Caudate nucleus (tissue), 63 donors: ENCODE measurements at places on chromosomes 16 and 17.

DNA sequence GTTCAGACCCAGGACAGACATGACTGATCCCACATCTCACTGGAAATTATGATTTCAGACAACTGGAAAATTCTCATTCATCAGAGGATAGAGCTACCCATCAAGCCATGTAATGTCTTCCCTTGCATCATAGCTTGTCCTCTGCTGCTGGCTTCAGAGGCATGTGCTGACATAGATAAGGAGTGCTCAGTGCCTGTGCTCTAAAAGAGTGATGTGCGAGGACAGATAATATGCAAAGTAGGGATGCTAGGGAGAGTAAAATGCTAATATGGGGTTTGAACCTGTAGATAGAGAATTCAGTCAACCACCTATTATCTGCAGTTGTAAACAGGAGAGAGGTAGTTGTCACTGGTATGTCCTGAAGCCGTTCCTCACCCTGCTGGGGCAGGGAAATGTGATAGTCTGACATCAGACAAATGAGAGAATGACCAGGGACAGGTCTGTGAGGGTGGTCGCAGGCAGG lies 349.7 kb upstream of the CCL2 start:
- DNase-seq = no peak

GRCh38 chr16:20976576-20976975 lies 76.0 kb downstream of the LYRM1 start:
- no peak for DNase-seq

DNA sequence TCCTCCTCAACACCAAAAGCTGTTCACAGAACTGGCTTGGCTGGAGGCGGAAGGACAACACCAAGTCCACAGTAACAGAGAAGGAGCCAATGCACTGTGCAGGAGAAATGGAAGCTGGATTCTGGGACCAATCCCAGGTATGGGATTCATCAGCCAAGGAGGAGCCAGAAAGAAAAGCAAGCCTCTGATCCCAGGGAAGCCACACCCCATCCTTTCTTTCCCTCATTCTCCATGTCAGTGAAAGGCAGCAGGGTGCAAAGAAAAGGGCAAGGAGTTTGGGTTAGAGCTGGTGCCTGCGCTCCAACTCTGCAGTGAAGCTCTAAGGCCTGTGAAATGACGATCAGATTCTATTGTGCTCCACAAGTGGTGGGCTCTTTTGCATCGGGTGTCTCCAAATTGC lies 11.0 kb downstream of the DCAKD start:
- no peak for DNase-seq

- no peak for DNase-seq
These were observed 76.0 kb downstream of the METRNL start for GRCh38 chr17:83155128-83156121.

GRCh38 chr17:46935658-46936266 lies 12.8 kb downstream of the GOSR2 start:
- no peak for DNase-seq

DNA sequence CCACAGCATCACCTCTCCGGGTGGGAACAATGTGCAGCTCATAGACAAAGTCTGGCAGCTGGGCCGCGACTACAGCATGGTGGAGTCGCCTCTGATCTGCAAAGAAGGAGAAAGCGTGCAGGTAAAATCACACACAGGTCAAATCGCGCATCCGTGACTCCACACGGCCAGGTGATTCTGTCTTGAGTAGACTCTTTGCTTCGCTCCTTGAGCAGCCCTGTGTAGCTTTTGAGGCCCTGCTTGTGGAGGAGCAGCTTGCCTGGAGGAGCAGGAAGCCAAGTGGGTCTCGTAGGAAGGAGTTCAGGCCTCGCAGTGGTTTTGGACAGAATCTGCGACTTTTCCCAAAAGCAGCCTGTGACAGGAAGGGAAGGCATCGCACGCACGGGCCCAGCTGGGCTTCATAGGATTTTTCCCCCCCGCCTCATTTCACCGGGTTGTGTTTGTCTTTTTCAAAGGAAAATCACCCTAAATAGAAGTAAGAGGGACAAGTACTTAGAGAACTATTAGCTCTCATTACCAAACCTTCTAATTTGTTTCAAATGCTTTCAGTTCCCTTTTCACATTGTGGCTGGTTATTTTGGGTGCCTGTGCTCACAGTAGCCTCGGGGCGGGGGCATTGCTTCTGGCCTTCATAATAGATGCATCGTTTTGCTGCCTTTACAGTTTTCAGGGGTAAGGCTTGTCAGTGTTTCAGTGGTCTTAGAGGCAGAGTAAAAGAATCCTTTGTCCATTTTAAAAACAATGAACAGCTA lies 71.5 kb downstream of the SEC14L1 start:
- DNase-seq = no peak

- DNase-seq = no peak
These were observed 11.8 kb upstream of the ZNF23 start for GRCh38 chr16:71473891-71474290.

GRCh38 chr17:44216173-44216572 lies 3.3 kb downstream of the UBTF start:
- no peak for DNase-seq

- DNase-seq = no peak
These were observed 669 bp downstream of the MIEF2 start for GRCh38 chr17:18261146-18261515.

GRCh38 chr17:81403671-81404534 lies 8.6 kb downstream of the BAHCC1 start:
- DNase-seq = no peak

- no peak for DNase-seq
These were observed 63.2 kb upstream of the MARCHF10 start for GRCh38 chr17:62871291-62871690.

DNA sequence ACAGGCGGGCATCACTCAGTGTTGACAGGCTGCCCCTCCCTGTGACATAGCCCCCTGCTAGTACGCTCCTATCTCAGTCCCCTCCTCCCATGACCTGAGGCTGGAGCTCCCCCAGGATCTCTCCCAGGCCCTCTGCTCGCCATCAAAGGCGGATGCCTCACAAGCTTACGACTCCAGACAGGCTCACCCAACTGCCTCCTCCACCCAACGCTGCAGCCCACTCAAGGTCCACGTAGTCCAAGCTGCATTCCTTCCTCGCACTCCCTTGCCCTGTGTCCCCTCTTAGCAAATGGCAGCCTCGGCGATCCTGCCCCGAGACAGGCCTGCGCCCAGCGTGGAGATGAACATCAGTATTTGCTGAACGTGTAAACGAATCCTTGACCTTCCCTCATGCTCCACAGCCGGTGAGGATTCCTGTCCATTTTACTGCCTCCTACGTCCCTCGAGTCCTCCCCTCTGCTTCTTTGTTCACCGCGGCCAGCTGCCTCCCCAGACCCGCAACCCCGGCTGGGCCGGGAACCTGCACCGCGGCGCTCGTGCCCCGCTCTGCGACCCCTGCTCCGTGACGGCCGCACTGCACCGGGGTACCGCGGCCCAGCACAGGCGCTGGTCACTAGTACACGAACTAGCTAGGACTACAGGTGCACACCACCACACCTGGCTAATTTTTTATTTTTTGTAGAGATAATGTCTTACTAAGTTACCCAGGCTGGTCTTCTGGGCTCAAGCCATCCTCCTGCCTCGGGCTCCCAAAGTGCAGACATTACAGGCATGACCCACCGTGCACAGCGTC lies 838 bp upstream of the TMEM97 start:
- DNase-seq = no peak

- no peak for DNase-seq
These were observed 11.0 kb downstream of the ALDH3A2 start for GRCh38 chr17:19659366-19660177.

GRCh38 chr16:28863929-28864793 lies 518 bp downstream of the SH2B1 start:
- DNase-seq = no peak

DNA sequence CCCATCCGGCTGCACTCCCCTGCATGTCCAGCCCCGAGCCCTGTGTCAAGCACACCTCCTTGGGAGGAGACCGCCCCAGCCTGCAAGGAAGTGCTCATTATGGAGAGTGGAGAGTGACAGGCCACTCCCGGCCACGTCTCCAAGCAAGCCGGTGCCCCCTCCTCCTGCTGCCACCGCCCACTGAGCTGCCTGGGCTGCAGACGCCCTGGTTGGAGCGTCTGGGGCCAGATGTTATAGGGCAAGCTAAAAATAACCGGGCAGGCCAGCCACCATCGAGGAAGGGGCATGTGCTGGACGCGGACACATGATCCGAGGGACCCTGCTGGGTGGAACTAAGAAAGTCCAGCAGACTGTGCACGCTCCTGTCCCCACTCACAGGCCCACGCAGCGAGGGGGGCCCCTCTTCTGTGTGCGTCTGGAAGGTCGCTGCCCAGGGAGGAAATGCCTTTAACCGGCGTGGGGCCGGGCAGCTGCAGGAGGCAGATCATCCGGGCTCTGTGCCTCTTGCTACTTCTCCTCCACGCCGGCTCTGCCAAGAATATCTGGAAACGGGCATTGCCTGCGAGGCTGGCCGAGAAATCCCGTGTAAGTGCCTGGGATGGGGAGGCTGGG lies at the start of gene WFDC1:
TSS of gene WFDC1 (plus strand) at position 348 of the 612 bp plus-strand sequence. CDS start at position 442, 94 bp downstream.
- DNase-seq = no peak

DNA sequence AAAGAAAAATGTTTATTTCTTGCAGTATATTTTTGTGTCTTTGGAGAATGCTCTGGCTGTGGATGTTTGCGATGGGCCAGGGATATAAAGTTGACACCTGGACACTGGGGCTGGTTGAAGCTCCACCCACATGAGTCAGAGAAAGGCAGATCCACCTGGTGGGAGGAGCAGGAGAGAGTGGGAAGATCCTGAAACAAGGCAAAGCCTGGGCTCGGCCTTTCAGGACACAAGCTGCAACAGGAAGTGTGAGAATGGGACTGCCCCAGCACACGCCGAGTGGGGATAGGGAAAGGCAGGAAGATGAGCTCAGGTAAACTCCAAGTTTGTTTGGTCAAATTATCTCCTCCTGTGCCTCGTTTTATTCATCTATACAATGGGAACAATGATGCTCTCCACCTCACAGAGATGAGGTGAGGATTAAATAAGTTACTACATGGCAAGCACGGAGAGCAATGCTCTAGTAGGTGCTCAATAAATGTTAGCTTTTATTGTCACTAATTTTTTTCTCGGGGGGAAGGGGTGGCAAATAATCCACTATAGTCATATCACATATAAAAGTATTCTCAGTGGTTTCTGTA lies 21.4 kb upstream of the PITPNM3 start:
- no peak for DNase-seq

DNA sequence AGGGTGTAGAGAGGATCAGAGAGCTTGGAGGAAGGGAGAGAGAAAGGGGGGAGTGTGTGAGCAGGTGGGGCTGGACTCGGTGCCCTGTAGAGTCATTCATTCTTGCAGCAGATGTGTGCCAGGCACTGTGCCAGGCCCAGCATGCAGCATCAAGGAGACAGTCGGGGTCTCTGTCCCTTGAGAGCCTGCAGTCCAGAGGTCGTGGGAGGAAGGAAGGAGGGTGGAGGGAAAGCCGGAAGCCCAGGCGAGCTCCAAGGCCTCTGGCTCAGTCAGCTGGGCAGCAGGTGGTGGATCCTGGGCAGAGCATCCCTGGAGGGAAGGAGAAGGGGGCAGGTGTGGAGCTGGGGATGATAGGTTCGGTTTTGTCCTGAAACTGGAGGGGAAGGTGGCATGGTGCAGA lies 27.5 kb downstream of the EPN2 start:
- no peak for DNase-seq

DNA sequence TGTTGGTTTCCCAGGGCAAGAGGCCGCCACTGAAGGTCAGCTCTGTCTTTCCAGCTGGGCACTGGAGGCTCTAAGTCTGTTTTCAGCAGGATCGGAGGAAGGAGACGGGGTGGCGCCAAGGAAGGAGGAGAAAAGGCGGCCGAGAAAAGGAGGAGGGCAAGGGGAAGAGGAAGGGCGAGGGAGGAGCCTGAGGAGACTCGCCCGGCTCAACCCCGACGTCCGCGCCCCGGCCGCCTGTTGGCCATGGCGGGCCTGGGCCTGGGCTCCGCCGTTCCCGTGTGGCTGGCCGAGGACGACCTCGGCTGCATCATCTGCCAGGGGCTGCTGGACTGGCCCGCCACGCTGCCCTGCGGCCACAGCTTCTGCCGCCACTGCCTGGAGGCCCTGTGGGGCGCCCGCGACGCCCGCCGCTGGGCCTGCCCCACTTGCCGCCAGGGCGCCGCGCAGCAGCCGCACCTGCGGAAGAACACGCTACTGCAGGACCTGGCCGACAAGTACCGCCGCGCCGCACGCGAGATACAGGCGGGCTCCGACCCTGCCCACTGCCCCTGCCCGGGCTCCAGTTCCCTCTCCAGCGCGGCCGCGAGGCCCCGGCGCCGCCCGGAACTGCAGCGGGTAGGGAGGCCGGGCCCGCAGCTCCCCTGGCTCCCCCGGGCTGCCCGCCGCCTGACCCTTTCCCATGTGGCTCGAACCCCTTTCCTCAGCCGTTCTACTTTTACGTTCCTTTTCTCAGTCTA lies at the start of gene RNF135:
TSS of gene RNF135 (plus strand) at position 209 of the 737 bp plus-strand sequence. CDS start at position 244, 35 bp downstream.
- DNase-seq = no peak

DNA sequence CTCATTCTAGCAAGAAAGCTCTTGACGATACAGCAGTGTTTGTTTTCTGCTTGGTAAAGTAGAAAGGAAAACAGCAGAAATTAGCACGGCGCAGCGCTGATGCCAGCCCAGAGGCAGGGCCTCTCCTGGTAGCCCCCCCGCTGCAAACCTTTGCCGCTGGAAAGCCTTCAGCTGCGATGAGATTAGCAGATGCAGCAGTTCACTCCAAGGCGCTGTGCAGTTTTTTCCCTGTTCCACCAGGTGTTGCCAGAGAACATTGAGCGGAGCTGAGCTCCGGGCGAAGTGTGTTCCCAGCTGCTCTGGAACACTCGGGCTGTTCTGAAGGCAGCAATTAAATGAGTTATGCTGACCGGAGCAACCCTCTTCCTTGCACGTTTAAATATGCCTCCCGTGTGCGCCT lies 72.5 kb downstream of the RBFOX1 start:
- DNase-seq = peak; percentile 71

GRCh38 chr17:62702746-62703260 lies 75.3 kb downstream of the MRC2 start:
- no peak for DNase-seq

- no peak for DNase-seq
These were observed 127.2 kb downstream of the HS3ST3B1 start for GRCh38 chr17:14427900-14428647.

GRCh38 chr16:89448656-89449055 lies 41.7 kb downstream of the ANKRD11 start:
- DNase-seq = no peak

DNA sequence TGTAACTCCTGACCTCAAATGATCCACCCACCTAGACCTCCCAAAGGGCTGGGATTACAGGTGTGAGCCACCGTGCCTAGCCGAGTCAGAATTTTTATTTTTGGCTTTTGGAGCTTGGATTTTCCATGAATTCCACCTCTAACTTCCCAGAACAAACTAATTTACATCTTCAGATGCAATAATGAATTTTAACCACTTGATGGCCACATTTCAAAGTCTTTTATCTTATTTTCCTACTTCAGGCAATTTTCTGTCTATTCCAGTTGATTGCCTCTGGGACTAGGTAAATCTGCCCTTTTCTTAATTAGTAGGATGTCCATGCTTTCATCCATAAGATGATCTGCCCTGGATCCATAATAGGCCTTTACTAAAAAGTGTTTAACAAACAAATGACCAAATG lies 156.4 kb upstream of the ANKFN1 start:
- no peak for DNase-seq
